ENCODE measurements at places on chromosomes 6 and 20.

GRCh38 chr6:32152769-32153563 lies 975 bp upstream of the PPT2 start:
- no peak for DNase-seq

DNA sequence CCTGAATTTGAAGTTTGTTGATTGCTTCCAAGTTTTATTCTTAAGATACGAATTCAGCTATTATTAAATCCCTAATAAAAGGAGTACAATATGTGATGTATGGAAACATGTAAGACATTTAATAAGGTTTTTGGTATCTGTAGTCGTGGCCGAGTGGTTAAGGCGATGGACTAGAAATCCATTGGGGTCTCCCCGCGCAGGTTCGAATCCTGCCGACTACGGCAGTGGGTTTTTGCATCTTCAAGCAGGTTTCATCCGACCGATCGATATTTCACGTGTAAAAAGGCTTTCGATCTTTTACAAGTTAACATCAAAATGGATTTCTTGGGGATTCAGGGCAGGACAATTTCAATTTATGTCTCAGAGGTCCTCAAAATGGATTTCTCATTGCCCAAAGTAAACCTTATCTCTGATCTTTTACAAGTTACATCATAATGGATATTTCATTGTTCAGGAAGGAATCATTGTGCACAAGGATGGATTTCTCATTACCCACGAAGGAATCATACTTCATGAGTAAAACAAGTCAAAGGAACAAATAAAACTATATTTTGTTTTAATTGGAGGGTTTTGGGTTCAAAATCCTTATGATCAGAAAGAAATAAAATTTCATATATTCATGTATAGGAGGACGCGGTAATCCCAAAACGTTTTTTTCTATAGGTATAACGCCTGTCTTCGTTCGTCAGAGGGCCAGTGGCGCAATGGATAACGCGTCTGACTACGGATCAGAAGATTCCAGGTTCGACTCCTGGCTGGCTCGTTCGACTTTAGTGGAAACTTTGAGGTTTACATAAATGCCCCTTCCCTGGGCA lies 37.3 kb upstream of the BTN3A2 start:
- DNase-seq = peak; percentile 63

GRCh38 chr20:2657674-2658073 lies 5.2 kb downstream of the NOP56 start:
- no peak for DNase-seq

- DNase-seq = no peak
Observed at GRCh38 chr6:99611148-99611547, 4.5 kb downstream of the PRDM13 start.

GRCh38 chr6:52059821-52060220 lies 27.6 kb downstream of the PKHD1 start:
- DNase-seq = no peak
